ENCODE measurements at places on chromosomes 1 and 21.
A peak's percentile ranks its signal among the peaks of the same experiment; 100 is the strongest.

- DNase-seq, result no peak
These were observed 111.4 kb upstream of the ARTN start for GRCh38 chr1:43822040-43822690.

- DNase-seq, result no peak
These were observed 27.6 kb downstream of the TENT5C start for GRCh38 chr1:117633423-117633822.

DNA sequence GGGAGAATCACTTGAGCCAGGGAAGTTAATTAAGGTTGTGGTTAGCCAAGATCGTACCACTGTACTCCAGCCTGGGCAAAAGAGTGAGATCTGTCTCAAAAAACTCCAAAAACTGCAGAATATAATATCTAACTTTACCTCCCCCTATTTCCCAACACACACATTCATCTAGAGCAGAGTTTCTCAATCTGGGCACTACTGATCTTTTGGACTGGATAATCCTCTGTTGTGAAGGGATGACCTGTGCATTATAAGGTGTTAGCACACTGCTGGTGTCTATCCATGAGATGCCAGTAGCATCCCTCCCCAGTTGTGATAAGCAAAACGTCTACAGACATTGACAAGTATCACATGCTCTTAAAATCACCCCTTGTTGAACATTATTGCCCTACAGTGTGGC lies 61.8 kb downstream of the RGS13 start:
- no peak for DNase-seq

DNA sequence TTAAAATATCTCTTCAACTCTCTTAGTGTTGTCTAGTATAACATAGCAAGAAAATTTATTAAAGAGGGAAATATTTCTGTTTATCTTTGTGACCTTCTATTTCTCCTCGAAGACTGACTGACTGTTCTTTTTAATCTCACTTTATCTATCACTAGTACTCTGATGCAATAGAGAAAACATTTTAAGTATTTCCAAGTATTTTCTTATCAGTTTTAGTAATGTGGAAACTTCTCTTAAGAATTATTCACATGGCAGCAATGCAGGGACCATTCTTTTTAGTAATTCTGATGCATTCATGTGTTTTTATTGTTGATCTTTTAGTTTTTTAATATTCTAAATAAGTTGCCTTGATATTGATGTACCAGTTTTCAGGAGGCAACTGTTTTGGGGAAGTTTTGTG lies 115.7 kb downstream of the NEK7 start:
- no peak for DNase-seq

- DNase-seq, result no peak
These were observed 15.1 kb downstream of the KHDRBS1 start for GRCh38 chr1:32028746-32029145.

DNA sequence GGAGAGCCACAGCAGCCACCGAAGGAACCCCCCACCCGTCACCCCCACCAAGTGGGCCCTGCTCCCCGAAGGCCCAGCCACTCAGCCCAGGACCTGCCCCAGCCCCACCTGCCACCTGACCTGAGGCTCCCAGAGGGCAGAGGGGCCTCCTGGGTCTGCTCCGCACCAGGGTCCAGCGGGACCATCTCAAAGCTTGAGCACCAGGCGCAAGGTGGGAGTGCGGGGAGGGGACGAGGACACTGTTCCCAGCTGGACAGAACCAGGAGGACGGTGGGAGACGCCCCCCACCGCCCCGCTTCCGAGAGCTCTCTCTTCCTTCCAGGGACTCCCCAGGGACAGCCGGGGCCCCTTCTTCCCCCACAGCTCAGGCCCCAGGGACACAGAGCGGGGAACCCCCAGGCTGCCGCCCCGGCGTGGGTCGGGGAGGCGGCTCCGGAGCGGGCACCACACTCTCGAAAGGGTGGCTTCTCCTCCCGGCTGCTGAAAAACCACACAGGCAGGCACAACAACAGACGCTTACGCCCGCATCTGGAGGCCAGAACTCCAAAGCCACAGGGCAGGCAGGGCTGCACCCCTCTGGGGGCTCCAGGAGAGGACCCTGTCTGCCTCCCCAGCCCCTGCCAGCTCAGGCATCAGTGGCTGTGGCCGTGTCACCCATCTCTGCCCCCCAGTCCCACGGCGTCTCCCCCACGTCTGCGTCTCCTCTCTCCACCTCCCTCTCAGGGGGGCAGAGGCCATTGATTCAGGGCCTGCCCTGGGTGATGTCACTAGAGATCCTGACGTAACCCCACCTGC lies 1.9 kb upstream of the TTLL10 start:
- DNase-seq, result no peak

DNA sequence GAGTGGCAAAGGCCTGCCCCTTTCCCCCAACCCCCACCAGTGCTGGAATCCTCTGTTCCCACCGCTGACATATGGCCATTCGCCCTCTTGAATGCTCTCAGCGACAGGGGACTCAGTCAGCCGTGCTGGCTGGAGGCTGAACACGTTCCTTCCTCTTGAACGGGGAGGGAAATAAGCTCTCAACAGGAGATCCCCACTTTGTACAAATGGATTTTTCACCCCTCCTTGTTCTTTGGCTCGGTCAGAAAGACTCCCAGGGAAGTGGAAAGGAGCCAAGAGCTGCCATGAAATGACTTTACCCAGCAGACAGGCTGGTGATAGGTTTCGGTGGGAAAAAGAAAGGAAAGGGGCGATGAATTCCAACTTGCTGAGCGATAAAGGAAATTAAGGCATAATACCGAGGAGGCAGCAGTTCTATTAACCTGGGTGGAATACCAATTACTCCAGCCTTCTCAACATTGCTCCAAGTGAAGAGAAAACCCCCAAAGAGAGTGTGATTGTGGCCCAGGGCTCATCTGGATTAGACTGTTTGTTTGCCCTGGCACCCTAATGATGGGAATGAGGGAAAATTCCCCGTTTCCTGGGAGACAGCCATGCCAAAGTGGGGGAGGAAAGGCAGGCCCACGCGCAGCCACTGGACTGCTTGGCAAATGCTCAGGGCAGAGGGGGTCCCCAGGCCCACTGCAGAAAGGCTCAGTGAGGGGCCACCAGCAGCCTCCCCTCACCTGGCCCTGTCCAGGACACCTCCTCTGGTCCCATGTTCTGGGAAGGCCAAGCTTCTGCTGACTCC lies 23.9 kb downstream of the LRP8 start:
- peak; percentile 12 for DNase-seq

DNA sequence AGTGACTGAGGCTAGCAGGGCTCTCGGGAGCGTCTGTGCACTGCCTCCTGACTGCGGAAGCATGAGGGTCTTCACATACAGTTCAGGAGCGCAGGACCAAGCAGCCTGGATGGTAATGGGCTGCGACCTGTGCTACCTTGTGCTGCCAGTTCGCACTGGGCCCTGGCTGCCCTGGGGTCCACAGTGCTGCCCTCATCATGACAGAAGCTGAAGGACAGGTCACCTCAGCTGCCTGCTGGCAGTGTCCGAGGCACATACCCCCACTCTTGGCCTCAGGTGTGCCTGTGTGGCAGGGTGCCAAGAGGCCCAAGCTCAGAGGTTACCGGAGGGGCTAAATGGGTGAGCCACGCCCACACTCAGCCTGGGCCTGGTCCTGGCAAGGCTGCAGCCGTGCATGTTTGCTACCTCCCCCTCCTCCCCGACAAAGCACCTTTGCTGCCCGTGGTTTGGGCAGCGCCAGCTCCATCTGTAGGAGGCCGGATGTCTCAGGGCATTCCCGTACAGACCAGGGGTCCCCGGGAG lies 4.4 kb downstream of the JMJD4 start:
- no peak for DNase-seq

GRCh38 chr1:154831462-154831861 lies 38.6 kb downstream of the KCNN3 start:
- no peak for DNase-seq

- DNase-seq, result no peak
These were observed 102.4 kb downstream of the PTGER3 start for GRCh38 chr1:70945251-70945650.

DNA sequence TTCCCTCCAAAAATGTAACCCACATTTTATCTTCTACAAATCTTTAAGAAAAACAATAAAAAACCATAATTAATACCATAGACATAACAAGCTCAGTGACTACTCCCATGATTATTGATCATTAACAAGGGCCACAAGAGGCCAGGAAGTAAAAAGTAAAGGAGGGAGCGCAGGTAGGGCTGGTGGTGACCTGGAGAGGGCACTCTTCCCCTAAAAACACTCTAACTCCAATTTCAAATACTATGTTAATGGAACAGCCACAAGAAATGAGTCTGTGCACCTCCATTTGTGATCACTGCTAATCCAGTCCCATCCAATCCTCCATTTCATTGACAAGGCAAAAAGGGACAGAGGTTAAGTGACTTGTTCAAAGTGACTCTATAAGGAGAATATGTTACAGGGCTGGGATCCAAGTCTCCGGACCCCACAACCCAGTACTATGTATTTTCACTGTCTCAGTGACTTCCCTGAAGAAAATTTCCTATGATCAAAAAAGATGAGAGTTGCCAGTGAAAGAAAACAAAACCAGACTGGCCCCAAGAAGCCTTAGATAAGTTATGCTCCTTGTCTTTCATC lies 41.2 kb upstream of the CFAP298 start:
- DNase-seq, result no peak

- DNase-seq, result no peak
These were observed 1.1 kb upstream of the DMBX1 start for GRCh38 chr1:46488343-46489168.
